ENCODE measurements at places on chromosomes 5 and 9. TPM values are rescaled to one million over a fixed set of nuclear protein-coding genes. Genes with fewer than 3 reads are reported as not detected.

TXNDC8 gene
- total RNA-seq, result not detected

TRAF2 gene
- 14.4 TPM for total RNA-seq

FBP2 gene
- not detected for total RNA-seq

GRCh38 chr9:107216329-107216728 is 66.8 kb upstream of the RAD23B start:
- no peak for DNase-seq

GRCh38 chr5:106171132-106171531 is 1499.6 kb downstream of the EFNA5 start:
- peak; percentile 1 for DNase-seq
